ENCODE measurements at places on chromosomes 6 and 20.

DNA sequence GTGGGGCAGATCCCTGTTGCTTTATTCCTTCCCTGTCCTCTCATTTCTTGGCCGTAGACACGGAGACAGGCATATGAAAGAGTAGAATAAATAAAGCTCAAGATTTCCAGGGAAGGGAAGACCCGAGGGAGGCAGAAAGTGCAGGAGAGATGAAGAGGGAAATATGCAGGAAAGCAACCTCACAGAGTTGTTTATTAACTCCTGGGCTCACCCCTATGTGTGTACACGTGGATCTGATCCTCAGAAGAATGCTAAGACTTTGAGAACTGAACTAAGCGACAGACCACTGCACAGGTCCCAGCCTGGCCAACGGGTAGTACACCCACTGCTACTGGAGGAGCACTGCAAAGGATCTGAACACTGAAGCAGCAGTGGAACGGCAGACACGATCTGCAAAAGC lies 156.2 kb downstream of the KIF16B start:
- DNase-seq = no peak

DNA sequence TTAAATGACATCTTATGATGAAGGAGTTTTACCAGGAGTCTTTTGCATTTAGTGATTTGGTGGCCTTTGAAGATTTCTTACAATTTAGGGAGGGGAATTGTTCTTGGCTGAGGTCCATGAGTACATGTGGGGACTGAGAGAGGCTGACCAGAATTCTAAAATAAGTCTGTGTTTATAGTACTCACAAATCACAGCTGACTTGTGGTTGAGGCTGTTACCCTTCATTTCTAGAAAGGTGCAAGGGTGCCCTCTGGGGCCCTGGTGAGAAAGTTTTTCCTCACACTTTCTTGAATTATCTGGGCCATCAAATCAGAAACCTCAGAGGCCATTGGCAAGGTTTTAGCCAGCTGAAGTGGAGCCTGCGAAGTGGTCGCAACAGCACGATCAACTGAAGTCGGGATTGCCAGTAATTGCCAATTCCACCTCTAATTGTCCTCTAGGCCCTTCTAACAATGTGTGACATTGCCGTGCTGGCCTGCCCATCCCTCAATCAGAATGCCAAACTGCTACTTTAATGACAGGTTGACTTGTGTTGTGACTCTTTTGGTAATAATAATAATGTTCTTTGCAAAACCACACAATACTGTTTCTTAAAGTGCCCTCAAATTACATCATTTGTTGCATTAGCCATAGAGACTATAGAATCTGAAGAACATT lies 221.6 kb downstream of the OGFRL1 start:
- peak; percentile 82 for DNase-seq

- no peak for DNase-seq
Observed at GRCh38 chr6:149425224-149425623, 25.2 kb downstream of the SUMO4 start.

GRCh38 chr20:3250091-3250504 lies 11.1 kb upstream of the SLC4A11 start:
- peak; percentile 91 for DNase-seq

DNA sequence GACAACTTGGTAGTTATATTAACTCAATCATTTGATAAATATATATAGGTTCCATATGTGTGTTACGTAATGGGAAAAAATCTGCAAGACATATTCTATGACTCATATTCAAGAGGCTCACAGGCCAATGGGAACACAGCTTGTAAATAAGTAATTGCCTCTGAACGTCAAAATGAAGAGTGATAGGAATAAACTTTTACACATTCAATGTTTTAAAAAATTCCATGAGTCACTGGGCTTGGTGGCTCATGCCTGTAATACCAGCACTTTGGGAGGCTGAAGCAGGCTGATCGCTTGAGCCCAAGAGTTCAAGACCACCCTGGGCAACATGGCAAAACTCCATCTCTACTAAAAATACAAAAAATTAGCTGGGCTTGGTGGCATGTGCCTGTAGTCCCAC lies 209.4 kb upstream of the MCHR2 start:
- no peak for DNase-seq

DNA sequence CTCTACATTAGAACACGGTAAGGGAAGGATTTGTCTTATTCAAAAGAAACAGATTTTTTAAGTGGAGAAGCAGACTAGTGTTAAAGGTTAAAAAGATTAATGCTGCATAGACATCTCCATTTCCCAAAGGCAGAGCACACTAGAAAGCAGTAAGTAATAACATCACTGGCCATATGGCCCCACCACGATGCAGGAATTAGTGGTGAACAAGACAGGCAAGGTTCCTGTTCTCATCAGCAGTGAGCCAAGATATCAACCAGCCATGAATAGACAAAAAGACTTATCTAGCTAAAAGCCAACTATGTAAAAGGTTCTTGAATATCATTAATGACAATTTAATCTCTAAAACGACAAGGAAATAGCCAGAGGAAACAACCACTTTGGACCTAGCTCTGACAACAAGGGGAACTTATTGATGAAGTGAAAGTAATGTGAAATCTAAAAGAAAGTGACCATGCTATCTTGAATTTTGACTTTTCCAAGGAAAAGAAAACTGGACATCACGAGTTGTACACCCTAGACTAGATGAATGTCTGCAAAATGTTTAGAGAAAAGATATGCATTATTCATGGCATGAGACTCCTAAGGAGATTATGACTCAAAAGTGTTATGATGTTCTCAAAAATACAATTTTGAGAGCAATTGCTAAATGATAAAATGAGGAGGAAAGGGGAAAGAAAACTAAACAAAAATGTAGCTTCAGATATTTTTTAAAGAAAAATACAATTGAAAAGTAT lies 157.9 kb upstream of the STXBP5 start:
- no peak for DNase-seq
